ENCODE measurements at places on chromosomes 2 and 18.
A peak's percentile ranks its signal among the peaks of the same experiment; 100 is the strongest.

DNA sequence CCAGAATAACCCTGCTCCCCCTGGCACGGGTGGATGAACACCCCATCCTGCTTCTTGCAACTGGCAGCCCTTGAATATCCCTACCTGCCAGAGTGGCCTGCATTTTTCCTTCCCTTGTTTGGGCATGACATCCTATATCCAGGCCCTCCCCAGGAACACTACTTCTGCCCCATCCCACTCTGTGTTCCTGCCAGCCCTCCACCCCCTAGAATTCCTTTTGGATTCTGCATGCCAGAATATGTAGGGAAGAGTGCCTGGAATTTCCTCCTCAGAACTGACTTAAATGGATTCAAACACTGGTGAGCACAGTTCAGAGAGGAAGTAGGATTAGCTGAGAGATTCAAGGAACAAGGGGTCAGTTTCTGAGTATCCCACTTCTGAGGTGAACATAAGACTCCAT lies 123.5 kb upstream of the PELI1 start:
- no peak for DNase-seq

DNA sequence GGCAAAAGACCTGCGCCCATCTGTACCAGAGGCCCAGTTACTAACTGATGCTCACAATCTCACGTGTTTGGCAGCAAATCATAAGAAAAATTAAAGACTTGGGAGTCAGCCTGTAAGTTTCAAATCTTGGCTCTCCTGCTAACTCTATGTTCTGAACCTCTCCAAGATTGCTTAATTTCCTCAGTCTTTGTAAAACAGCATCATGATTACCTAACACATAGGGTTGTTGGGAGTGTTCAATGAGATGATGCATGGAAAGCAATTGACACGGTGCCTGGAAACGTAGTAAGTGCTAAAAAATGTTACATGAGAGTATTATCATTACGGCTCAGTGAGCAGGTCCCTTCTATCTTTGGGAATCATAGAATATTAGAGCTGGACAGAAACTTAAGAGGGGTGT lies 497.6 kb upstream of the TCF4 start:
- no peak for DNase-seq

DNA sequence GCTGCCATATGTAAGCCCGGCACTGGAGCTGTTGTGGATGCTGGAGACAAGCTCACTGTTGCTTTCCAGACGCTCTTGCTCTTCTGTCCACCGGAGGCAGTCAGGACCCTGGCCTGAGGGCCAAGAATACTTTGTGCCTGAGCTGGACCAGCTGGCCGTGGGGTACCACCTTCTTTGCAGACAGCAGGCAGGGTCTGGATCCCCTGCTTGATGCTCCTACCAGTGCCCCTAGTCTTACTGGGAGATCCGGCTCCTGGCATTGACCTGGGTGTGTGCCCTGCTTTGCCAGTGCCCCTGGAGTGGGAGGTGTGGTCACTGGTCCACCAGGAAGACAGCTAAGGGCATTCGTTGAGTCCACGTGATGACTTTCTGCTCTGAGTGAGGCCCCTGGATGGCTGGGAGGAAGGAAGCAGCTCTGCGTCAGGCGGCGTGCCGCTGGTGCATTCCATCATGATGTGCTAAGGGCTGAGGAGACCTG lies 59.3 kb downstream of the LRRFIP1 start:
- peak; percentile 73 for DNase-seq

DNA sequence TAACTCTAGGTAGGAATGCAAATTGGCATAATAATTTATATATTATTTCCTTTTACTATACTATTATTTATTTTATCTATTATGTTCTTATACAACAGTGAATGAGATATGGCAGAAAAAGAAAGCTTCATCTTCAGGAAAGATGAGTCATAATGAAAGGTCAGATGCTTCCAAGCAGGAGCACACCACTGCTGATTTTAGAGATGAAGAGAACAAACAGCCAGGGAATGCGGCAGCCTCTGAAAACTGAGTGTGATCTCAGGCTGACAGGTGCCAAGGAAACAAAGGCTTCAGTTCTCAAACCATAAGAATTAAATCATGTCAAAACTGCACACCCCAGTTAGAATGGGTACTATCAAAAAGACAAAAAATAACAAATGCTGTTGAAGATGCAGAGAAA lies 149.0 kb downstream of the CCDC178 start:
- DNase-seq = no peak

GRCh38 chr2:112519506-112519905 lies 22.8 kb upstream of the POLR1B start:
- no peak for DNase-seq

DNA sequence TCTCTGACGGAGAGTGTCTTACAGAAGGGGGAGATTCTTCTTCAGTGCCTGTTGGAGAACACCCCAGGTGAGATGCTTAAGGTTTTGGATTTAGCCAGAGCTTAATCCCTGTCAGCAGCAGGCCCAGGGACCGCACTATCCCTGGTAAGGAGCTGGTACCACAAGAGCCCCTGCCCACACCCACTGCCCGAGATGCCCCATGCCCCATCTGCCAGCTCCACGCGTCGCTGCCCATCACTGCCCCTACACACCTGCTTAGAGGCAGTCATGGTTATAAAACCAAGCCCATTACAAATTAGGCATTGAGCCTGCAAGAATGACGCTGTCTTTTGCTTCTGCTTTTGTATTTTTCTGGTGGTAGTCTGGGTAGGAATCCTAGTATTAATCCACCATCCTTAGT lies 21.7 kb downstream of the CEP68 start:
- no peak for DNase-seq

GRCh38 chr2:72824224-72824842 lies 1.5 kb downstream of the EXOC6B start:
- DNase-seq = peak; percentile 42

- DNase-seq = no peak
These were observed 139.2 kb downstream of the GLI2 start for GRCh38 chr2:120874888-120875275.

DNA sequence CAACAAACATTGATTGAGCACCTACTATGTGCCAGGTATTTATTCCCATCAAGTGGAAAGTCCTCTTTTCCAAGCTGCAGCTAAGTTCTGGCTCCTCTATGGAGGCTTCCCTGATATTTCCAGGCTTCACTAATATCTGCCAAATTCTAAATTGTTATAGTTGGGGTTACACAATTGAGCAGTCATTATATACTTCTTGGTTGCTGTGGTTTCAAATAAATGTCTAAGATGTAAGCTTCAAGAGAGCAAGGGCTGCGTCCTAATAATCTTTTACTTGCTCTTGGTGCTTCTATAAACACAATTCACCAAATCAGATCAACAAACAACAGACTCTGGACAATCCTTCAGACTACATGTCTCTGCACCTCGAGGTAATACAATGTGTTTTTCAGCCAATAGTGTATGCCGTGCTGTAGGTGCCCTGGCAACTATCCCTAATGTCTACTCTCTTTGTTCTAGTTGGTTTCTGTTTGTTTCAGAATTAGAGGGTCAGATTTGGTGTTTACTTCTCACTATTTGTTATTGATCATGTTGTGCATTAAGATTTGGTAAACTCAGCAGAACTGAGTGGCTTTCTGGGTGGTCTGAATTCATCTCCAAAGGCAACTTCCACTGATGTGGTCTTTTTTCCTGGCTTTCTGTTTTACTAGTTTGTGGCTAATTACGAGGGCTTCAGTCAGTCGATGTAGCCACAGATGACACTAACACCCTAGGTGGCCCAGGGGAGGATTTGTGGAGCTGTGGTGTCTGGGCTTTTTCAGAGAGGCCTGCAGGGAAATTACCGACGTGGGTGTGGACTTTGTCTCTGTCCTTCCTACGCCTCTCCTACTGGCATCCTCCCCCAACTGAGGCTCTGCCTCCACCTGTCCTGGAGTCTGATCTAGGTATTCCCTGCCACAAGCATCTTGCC lies 50.4 kb downstream of the CDCA7 start:
- no peak for DNase-seq

GRCh38 chr2:1673160-1673944 lies 71.0 kb downstream of the PXDN start:
- DNase-seq = no peak

- no peak for DNase-seq
These were observed 180.9 kb downstream of the PDE1A start for GRCh38 chr2:182245963-182246362.

DNA sequence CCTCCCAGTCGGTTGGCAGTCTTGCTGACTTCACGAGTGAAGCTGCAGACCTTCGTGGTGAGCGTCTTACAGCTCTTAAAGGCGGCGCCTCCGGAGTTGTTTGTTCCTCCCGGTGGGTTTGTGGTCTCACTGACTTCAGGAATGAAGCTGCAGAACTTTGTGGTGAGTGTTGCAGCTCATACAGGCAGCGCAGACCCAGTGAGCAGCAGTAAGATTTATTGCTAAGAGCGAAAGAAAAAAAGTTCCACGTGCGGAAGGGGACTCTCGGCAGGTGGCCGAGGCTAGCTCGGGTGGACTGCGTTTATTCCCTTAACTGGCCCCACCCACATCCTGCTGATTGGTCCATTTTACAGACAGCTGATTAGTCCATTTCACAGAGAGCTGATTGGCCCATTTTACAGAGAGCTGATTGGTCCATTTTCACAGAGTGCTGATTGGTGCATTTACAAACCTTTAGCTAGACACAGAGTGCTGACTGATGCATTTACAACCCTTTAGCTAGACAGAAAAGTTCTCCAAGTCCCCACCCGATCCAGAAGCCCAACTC lies 240.3 kb downstream of the LRATD1 start:
- no peak for DNase-seq

DNA sequence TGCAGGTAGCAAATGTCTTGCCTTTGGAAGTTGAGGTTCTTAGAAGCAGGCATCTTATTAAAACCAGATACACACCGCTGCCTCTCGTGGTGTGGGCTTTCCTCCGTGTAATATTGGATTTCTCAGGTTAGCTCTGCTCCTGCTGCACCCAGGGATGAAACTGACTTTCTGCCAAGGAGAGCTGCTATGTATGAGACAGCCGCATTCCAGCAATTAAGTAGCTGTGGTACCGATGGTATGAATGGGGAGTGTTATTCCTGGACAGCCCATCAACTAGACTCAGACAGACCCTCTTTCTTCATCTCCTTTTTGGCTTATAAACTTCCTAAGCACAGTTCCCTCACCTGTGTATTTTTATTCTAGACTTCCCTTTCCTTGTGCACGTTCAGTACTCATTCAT lies 6.8 kb upstream of the EHD3 start:
- no peak for DNase-seq

DNA sequence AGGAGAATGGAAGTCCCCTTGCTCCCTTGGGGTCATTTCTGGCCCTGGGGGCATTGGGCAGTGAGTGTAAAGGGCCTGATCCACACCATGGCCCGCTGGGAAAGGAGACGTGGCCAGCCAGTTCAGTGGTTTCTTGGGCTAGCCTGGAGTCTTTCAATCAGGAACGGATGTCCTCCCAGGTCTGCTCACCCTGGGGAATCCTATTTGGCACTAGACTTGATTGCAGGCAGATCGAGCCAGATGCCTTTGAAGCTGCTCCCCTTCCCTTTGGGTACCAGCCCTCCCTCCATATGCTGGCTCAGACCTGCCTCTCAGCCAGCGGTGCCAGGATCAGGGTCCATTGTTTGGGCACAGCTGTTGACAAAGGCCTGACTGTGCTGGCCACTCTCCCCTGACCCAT lies 11.0 kb downstream of the FBLN7 start:
- no peak for DNase-seq

- DNase-seq = no peak
These were observed 80.4 kb downstream of the LCLAT1 start for GRCh38 chr2:30527411-30527810.

DNA sequence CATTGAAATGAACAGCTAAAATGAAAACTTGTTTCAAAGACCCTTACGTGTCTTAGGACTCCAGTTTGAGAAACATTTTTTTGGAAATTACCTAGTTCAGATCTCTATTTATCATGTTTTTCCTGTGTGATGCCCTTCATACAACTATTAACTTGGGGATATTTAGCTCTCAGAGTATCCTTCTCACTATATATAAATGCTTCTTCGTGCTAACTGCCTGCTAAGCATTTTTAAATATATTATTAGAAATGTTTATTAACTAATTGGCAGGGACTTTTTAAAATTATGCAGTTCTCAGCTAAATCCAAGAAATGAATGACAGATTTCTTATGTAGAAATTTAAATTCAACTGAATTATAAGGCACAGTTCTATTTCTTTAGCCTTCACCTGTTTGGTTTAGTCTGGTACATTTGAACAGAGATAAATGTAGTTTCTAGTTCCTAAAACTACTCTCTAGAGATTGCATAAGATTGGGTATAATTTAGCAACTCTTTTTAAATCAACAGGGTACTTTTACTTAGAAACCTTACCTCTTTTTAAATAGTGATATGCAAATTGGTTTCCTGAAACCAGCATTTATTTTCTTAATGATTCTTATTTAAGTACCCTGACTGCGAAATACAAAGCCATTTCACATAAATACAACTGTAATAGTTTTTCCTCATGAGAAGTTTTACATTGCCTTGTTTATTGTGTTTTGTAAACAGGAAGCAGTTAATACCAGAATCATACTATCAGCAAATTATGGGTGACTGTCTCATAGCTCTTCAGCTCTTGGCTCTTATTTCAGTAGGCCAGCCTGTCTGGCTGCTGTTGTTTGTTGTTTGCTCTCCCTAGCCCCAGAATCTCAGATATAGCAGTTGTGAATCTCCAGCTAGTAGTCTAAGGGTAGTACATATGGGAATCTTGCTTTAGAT lies 140.7 kb downstream of the PTRHD1 start:
- DNase-seq = peak; percentile 48

DNA sequence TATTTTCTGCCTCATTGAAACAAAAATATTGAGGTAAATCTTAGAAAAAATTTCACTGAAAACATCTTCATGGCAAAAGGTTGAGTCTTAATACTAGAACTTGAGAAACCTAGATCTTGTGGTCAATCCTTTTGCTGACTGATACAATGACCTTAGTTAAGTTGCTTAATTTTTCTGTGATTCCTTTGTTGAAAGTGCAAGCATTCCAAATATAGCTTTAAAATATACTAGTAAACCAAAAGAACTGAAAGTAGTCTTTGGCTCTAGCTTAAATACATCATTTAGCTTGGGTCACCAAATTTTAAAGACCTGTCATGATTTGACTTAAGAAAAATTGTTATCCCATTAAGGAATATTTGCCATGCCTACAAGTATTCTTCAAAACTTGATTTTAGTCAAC lies 16.7 kb downstream of the BMP10 start:
- peak; percentile 82 for DNase-seq

GRCh38 chr18:48975120-48975816 lies 24.5 kb upstream of the SMAD7 start:
- DNase-seq = no peak

DNA sequence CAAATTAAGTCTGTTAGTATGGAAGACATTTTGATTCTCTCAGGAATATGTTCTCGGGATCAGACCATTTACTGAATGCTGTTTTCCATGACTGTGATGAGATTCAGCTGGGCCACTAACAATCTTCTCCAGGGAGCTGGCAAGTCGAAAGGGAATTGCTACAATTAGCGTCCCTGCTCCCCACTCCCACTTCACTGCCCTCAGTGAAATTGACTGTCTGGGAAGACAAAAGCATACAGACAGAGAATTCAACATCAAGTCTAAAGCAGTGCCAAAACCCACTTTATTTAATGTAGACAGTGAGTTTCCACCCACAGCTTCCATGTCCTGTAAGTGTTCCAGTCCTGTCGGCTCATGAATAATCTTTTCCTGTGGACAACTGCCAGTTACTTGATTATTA lies 34.0 kb upstream of the COL3A1 start:
- no peak for DNase-seq
